ENCODE measurements at places on chromosomes 6 and 20. TPM values are rescaled to one million over a fixed set of nuclear protein-coding genes. Genes with fewer than 3 reads are reported as not detected.

The SLC22A3 gene
- 16.5 TPM for total RNA-seq

The PDE7B gene
- total RNA-seq, result 6.9 TPM

The DUSP15 gene
- 2.5 TPM for total RNA-seq

The PPIL6 gene
- 3.9 TPM for total RNA-seq

The TUBB2A gene
- 72.7 TPM for total RNA-seq

The REM1 gene
- 4.4 TPM for total RNA-seq

The KIFC1 gene
- total RNA-seq, result 27.5 TPM

The TRIM31 gene
- not detected for total RNA-seq

The BNIP5 gene
- total RNA-seq, result not detected

DNA sequence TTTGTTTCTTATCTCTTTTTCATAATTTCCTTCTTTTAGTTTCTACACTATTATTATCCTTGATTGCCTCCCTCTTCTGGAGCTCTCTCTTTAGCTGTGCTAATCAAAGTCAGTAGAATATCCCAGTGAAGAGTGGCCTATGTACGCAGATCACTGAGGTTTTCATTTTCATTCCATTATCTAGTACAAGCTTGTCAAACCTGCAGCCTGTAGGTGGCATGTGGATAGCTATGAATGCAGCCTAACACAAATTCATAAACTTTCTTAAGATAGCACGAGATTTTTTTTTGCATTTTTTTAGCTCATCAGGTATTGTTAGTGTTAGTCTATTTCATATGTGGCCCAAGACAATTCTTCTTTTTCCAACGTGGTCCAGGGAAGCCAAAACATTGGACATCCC is 825.7 kb upstream of the MAP3K7 start:
- DNase-seq, result no peak
- H3K4me1 ChIP-seq, result no peaks in the 10 kb centered on the region
- no peak overlapping the region for H3K27ac ChIP-seq
- H3K27me3 ChIP-seq, result no peaks in the 10 kb centered on the region

GRCh38 chr20:25148181-25148981 is 47.1 kb upstream of the ENTPD6 start:
- no peaks in the 10 kb centered on the region for H3K36me3 ChIP-seq
- no peaks in the 10 kb centered on the region for H3K27me3 ChIP-seq
- no peak overlapping the region for H3K27ac ChIP-seq
- H3K4me1 ChIP-seq, result peaks cover 11% of the 10 kb centered on the region
- no peak for DNase-seq

DNA sequence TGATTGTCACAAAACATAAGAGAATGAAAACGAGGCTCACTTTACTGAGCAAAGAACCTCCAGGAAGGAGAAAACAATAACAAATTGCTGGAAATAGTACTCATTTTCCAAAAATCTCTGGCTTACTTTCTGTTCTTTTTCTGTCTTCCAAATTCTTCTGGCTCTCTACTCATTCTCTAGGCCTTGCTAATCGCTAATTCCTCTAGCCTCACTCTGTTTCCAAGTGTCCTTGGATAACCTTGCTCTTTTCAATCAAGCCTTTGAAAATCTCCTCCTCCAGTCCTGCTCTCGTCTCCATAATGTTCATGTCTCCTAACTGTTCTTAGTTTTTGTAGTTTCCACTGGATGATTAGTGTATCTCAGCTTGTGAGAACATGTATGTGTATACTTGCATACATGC is 96.2 kb upstream of the MAP7 start:
- peaks cover 17% of the 10 kb centered on the region for H3K4me1 ChIP-seq

GRCh38 chr20:20427227-20427864 is 59.4 kb downstream of the INSM1 start:
- DNase-seq, result no peak
- H3K36me3 ChIP-seq, result no peaks in the 10 kb centered on the region
- no peaks in the 10 kb centered on the region for H3K27me3 ChIP-seq

- H3K27ac ChIP-seq, result peak overlapping the region; percentile 80
- DNase-seq, result no peak
These were observed 918 bp downstream of the YIPF3 start for GRCh38 chr6:43515808-43516207.

DNA sequence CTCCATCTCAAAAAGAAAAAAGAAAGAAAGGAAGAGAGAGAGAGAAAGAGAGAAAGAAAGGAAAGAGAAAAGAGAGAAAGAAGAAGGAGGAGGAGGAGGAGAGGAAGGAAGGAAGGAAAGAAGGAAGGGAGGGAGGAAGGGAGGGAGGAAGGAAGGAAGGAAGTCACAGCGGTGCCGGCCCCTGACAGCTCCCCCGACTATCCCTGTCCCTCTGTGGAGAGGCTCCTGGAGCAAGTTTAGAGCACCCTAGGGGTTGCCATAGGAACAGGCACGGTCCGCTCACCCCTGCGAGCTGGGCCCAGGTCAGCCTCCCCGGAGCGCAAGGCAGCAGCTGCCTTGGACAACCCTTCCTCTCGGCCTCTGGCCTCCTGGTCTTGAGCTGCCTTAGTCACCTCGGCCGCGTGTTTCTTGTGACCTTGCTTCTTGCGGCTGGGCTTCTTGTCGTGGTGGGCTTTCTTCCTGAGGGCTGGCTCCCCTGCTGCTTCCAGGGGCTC is 6.8 kb downstream of the BNIP5 start:
- H3K27ac ChIP-seq, result no peak overlapping the region
- no peak for DNase-seq
- H3K27me3 ChIP-seq, result no peaks in the 10 kb centered on the region
- H3K4me1 ChIP-seq, result peaks cover 12% of the 10 kb centered on the region

DNA sequence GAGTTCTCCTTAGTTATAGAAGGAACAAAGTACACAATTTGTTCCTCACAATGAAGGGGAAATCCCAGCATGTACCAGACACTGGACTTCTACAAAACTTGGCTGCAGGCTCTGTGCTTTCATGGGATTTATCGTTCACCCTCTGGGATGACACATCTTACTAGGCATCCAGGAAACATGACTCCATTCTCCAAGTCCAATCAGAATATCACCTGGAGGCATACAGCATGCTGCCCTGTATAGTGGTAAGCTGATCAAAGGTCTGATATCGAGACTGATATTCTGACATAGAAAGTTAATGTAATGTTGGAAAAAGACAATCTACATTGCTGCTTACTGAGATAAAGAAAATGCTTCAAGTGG is 6.7 kb downstream of the RWDD2A start:
- H3K4me3 ChIP-seq, result no peak overlapping the region
- no peak for DNase-seq
- H3K36me3 ChIP-seq, result no peaks in the 10 kb centered on the region
- no peak overlapping the region for H3K27ac ChIP-seq

DNA sequence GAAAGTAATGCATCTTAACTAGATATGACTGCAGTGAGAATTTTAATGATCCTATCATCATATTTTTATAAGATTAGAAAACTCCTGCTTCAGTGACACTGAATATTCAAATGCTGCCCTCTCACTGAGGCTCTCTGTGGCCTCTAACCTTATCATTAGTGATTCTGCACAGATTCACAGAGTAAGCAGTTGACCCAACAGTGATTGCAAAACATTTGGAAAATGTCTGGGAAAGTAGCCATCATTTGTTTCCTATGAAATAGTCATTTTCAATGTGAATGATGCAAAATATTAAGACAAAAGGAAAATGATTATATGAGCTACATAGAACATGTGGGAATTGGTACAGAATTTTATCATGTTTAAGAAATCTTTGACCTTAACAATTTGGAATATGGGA is 210.3 kb downstream of the TBX18 start:
- H3K27ac ChIP-seq, result no peak overlapping the region
- no peaks in the 10 kb centered on the region for H3K27me3 ChIP-seq
- H3K4me3 ChIP-seq, result no peak overlapping the region
- no peaks in the 10 kb centered on the region for H3K4me1 ChIP-seq
- H3K36me3 ChIP-seq, result no peaks in the 10 kb centered on the region

DNA sequence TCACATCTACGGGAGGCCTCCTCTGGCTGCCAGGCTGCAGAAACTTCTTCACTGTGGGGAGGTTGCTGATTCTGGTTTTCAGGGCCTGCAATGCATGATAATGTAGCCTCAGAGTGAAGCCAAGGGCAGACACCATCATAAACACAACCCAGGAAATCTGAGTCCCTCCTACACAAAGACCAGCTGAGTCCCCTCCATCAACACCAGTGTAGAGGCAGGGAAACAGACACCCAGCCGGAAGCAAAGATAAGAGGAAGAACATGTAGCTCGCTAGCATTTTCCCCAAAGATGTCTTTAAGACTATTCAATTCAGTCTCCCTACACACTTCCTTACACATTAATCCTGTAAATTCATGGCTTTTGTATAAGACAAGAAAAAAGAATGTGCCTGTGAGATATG is 23.6 kb downstream of the GSTA2 start:
- H3K27ac ChIP-seq, result no peak overlapping the region
- no peak for DNase-seq
- no peak overlapping the region for H3K4me3 ChIP-seq
- no peaks in the 10 kb centered on the region for H3K27me3 ChIP-seq
- no peaks in the 10 kb centered on the region for H3K36me3 ChIP-seq
- H3K4me1 ChIP-seq, result no peaks in the 10 kb centered on the region

GRCh38 chr6:24642061-24642460 is 3.9 kb downstream of the KIAA0319 start:
- H3K27me3 ChIP-seq, result no peaks in the 10 kb centered on the region
- H3K27ac ChIP-seq, result no peak overlapping the region
- no peak overlapping the region for H3K4me3 ChIP-seq
- no peaks in the 10 kb centered on the region for H3K36me3 ChIP-seq

DNA sequence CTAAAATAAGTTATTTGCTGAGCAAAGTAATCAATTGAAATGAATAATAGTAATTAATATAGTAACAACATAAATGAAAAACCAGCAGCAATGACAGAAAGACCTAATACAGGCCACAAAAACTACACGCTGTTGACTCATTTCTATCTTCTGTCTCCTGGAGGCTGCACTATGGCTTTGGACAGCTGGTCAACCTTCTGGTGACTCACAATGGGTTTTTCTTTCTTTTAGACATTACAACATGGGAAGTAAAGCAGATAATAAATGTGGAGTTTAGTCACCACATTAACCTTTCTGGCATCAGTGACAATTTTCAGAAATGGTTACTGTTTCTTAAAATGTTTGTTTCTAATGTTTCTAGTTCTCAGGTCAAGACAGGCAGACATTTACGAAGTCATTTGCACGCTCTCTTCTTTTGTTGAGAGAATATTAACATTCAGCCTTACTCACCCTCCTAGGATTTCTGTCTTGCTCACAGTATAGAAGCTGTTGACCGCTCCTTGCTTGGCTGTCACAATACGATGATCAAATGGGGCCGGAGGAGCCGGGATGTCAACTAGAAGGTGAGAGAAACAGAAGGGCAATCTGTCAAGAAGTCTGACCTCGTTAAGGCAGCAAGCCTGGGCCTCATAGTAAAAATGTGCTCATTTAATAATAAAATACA is 62.2 kb downstream of the MYLK4 start:
- DNase-seq, result no peak
- H3K4me3 ChIP-seq, result no peak overlapping the region
- no peaks in the 10 kb centered on the region for H3K4me1 ChIP-seq
- H3K27ac ChIP-seq, result no peak overlapping the region

DNA sequence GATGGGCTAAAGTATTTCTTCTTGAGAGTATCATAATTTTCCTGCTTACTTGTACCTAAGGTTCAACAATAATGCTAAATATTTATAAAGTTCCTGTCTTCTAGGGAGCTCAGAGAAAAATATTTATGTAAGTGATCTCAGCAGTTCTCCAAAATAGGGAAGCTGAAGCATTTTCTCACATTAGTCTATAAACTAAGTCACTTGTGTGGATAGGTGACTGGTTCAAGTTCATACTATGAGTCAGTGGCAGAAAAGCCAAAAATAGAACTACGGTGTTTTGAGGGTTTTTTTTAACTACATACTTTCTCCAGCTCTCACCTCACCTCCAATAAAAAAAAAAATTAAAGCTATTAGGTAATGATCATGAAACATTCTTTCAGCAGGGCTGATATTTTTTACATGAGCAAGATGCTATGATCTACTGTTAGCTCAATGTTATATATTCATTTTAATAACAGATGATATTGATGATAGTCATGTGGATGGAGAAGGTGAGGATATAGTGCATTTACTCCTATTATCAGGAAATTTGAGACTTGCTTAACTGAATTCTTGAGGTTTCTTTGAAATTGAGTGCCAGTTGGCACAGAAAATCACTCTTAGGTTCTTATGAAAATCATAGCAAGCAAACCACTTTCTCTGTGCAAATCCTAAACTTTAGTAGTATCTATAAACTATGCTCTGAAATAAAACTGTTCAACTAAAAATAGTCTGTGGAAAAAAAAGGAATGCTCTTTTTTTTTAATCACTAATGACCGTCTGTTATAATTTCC is 4.1 kb upstream of the MOXD1 start:
- H3K27me3 ChIP-seq, result no peaks in the 10 kb centered on the region
- H3K36me3 ChIP-seq, result no peaks in the 10 kb centered on the region
- no peak overlapping the region for H3K27ac ChIP-seq
- peaks cover 13% of the 10 kb centered on the region for H3K4me1 ChIP-seq
- H3K4me3 ChIP-seq, result no peak overlapping the region

DNA sequence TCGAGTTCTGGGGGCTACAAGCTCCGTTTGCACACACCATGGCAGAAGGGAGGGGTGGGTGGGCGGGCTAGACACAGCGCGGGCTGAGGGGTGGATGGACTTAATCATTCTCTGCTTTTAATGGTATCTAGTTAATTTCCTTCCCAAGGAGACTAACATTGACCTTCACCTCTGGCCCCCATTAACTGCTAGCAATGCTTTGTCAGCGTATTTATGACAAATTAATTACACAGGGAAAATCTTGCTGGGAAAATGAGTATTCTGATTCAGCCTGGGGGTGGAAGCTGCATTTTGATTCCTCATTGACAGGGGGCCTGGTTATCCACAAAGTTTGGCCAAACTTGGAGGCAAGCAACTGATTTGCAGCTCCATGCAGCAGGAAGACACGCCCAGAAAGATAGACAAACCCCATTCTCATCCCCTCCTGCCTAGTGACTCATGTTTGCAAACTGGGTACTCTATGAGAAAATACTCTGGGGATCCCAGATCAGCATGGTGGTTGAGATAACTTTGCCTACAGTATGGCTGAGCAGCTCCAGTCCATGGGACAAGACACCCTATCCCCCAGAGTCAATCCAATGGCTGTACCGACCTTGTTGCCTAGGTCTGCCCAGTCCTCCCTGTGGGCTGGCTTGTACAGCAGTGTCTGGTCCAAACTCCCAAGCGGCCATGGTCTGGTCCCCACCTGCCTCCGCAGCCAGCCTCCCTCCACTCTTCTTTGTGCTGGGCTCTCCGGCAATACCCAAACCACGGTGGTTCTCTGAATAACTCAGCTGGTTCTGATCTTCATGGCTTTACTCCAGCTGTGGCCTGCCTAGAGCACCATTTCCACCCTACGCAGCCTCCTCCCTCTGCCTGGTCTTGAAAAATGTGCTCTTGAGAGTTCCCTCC is 19.7 kb downstream of the ZBP1 start:
- H3K36me3 ChIP-seq, result no peaks in the 10 kb centered on the region
- no peak overlapping the region for H3K27ac ChIP-seq
- H3K4me1 ChIP-seq, result peaks cover 15% of the 10 kb centered on the region
- H3K27me3 ChIP-seq, result no peaks in the 10 kb centered on the region

- H3K27me3 ChIP-seq, result no peaks in the 10 kb centered on the region
- H3K4me1 ChIP-seq, result no peaks in the 10 kb centered on the region
- no peak overlapping the region for H3K27ac ChIP-seq
- no peaks in the 10 kb centered on the region for H3K36me3 ChIP-seq
These were observed 115.4 kb downstream of the ZFP64 start for GRCh38 chr20:52076164-52076563.
